ENCODE measurements at places on chromosomes 6 and 20.

DNA sequence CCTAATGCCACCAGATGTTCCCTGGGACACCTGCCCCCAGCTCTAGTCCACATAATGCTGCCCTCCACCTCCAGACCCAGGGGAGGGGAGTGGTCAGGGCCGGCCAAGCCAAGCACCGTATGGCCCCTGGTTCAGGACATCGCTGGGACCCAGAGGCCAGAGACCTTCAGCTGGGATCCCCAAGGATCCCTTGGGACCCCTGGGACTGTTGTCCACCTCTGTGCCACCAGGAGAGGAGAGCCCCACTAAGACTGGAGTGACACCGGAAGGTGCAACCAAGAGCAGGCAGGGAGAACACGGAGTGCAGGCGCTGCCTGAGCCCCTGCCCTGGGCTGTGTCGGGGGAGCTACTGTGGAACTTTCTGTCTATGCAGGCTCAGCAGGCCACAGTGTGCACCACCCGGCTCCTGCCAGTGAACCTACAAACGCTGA is 43.6 kb downstream of the CTCFL start:
- no peak for DNase-seq

GRCh38 chr20:11499101-11499634 is 418.5 kb upstream of the BTBD3 start:
- DNase-seq: no peak

GRCh38 chr6:76861403-76861802 is 601.9 kb downstream of the HTR1B start:
- DNase-seq: no peak

- no peak for DNase-seq
These were observed 32.1 kb downstream of the PREX1 start for GRCh38 chr20:48795732-48796131.

DNA sequence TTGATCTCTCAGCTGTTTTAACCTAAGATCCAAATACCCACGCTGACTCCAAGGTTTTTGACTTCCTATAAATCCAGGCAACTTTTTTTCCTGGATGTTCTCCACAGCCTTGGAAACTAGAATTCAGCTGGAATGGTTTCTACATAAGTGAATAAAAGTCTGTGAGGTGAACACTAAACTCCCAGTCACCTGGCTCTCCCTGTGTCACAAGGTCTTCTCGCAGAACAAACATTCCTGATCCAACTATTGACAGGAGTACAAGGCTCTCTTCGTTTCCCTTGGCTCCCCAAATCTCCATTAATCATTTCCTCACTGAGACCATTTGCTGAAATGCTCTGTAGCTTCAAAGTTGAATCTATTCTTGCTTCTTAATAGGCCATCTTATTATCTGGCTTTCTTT is 265.7 kb downstream of the ADGRG6 start:
- no peak for DNase-seq

DNA sequence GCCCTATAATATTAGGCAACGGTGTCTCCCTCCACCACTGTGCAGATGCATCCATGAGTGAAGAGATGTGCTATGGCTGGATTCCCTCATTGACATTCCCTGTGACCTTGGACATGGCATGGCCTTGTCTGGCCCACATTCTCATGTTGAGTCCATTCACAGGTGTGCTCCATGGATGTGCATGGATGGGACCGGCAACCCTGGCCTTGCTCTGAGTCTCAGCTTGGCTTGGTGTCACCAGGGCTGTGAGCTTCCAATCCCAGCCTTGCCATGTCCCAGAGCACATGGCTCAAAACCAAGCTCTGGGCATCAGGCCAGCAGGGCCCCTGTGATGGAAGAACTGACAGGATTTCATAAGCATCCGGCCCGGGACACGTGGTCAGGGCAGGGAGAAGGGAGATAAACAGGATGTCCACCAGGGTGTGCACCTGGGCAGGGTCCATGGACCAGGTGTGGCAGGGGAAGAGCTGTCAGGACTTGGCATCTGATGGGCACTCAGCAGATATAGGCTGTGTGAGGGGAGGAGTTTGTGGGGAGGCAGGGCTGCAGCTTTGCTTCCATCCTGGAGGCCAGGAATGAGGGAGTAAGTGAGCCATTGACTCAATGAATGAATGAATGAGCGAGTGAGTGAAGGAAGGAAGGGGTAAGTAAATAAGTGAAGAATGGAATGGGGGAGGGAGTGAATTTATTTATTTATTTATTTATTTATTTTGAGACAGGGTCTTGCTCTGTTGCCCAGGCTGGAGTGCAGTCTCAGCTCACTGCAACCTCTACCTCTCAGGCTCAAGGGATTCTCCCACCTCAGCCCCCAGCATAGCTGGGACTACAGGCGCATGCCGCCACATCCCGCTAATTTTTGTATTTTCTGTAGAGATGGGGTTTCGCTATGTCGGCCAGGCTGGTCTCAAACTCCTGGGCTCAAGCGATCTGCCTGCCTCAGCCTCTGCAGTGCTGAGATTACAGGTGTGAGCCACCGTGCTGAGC is 15.7 kb downstream of the NRSN2 start:
- DNase-seq: no peak

GRCh38 chr6:149248693-149249369 is 68.7 kb upstream of the TAB2 start:
- DNase-seq: no peak

- no peak for DNase-seq
These were observed 43.2 kb upstream of the FNDC1 start for GRCh38 chr6:159125951-159126352.

DNA sequence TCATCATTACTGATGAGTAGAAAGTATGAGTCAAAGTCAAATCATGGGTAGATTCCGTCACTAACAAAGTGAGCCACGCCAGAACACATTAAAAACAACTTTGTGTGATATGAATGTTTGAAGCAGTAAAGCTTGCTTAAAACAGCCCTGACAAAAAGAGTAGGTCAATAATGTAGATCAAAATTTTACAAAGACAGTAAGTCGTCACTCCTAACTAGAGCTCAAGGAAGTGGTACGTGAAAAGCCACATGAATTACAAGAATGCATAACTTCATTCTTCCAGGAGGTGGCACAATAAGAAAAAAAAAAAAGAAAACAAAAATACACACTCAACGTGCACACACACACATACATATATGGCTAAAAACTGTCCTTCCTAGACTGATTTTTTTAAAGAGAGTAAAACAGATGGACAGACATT is 69.9 kb downstream of the HACE1 start:
- DNase-seq: no peak

GRCh38 chr6:47852727-47853126 is 70.9 kb downstream of the OPN5 start:
- no peak for DNase-seq

GRCh38 chr6:64477391-64477790 is 841.8 kb downstream of the PHF3 start:
- no peak for DNase-seq

DNA sequence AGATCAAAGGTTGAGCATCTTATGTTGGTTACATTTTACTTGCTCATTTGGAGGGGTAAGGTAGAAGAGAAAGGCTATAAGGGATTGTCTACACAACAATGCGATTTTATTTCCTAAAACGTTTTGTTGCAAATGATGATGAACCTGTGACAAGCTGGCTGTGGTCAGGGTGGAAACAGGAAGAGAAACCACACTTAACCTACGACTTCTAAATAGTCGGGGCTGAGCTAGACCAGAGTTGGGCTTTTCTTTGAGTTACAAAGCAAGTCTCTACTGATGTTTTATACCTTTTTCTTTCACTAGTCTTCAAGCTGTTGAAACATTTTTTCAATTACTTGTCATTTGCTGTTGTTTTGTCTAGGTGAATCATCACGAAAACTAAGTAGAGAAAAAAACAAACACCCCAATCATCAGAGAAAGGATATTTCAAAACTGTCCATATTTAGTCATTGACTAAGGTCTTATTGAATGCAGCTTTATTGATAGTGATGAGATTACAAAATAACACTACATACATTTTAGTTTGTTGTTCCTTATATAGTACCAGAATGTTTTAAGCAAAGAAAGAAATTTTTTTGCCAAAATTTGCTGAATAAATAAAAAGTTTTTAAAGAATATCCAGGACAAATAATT is 18.0 kb downstream of the KLHL31 start:
- no peak for DNase-seq

- DNase-seq: no peak
These were observed 1.3 kb upstream of the SDCBP2 start for GRCh38 chr20:1330075-1330830.

GRCh38 chr6:26270486-26270861 is 94.5 kb upstream of the BTN3A2 start:
- DNase-seq: no peak

GRCh38 chr20:56788041-56788670 is 159.1 kb downstream of the TFAP2C start:
- no peak for DNase-seq

GRCh38 chr6:358847-359246 is 32.7 kb upstream of the IRF4 start:
- DNase-seq: no peak

DNA sequence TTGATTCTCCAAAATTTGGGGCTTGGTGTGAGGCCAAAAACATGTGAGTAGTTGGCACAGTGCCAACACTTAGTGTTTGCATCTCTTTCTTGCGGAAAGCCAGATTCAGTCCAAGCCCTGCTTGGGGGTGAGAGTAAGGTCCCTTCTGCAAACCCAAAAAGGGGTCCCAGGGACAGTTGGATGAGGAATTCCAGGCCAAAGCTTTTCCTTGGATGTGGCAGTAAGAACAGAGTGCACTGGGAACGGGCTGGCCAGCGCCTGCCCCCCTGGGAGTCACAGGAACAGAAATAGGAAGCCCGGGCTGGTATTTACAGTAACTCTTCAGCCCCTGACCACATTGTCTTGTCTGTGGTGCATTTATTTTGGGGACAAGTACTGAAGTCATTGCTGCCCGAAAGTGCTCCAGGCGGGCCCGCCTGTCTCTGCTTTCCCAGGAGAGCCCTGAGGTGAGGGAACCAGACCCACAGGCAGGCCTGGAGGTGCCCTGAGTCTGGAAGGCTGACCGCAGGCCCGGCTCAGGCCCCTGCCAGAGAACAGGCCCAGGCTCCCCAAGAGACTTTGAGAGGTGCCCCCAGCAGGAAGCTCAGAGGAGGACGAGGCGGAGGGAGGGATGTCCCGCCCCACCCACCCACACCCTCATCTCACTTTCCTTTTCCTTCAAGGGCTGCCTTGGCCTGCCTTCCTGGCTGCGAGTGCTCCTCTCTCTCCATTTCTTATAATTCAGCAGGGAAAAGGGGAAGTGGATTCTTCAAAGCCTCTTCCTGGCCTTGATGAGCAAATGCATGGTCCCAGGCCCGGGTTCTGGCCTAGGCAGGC is 218.4 kb downstream of the MAFB start:
- DNase-seq: no peak

GRCh38 chr6:47044397-47044796 is 2.3 kb upstream of the ADGRF1 start:
- DNase-seq: no peak

- no peak for DNase-seq
These were observed 19.5 kb downstream of the STXBP5 start for GRCh38 chr6:147223736-147224135.

- no peak for DNase-seq
These were observed 33.4 kb downstream of the NCOA3 start for GRCh38 chr20:47535088-47535487.

DNA sequence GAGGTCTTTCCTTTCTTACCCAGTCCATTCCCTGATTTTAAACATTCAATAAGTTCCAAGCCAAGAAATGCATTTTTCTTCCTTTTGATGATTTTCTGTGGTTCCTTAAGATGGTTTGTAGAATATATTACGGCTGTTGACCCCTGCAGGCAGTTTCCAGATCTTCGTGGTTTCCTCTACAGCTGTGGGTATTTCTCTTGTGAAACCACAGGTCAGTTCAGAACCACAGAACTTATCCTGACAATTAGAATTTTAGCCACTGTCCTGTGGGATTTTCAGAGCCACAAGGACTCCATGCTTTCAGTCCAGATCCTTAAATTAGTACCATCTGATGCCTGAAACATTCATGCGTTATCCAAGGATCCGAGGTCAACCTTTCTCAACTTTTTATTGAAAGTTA is 29.7 kb upstream of the EXOC2 start:
- DNase-seq: no peak

- no peak for DNase-seq
These were observed 44.8 kb downstream of the TTI1 start for GRCh38 chr20:37988306-37988954.

GRCh38 chr6:44260451-44261297 is 3.3 kb upstream of the SLC35B2 start:
- DNase-seq: no peak

DNA sequence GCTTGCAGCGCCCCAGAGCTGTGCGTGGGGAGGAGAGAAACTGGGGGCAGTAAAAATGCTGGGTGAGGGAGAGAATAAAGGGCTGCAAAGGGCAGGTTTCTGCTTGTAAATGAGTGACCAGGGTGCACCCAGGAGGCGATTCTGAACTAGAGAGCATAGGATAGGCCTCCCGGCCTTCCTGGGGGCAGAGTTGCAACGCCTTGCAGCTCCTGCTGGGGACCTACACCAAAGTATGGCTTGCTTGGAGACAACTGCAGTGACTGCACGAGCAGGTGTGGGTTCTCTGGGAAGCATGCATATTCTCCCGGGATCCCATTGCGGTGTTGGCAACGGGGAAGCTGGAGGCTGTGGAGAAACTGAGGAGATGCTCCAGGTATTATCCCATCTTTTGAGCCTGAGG is 111.6 kb upstream of the SPACA1 start:
- no peak for DNase-seq

DNA sequence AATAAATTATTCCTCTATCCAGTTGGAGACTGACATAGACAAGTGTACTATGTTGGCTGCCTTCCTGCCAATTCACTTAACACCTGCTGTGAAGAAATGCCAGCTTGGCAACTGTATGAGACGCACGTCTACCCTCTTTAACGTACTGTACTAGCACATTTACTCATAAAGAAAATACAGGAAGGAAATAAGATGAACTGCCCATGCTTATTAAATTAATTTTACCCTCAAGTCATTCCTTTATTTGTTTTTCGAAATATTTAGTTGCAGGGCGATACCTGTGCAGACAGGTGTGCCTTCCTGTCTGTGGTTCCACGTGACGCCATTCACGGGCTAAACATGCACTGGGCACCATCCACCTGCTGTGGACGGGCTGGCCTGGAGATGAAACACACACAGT is 52.0 kb downstream of the PSMG4 start:
- no peak for DNase-seq

DNA sequence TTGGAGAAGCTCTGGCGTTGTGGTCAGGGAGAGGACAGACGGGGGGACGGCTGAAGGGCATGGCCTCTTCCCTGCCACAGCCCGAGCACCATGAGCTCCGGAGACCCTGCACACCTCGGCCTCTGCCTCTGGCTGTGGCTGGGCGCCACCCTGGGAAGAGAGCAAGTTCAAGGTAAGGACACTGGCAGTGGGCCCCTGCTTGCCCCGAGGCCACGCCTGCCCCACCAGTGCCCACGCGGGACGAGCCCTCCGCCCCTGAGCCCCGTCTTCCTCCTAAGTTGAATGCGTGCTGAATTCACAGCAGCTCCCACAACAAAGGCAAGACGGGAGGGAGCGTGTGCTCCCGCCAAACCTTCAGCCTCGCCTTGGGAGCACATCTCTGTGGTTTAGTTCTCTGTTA is 2.0 kb downstream of the COL20A1 start:
- DNase-seq: no peak

- DNase-seq: no peak
These were observed 31.8 kb downstream of the MLIP start for GRCh38 chr6:54142889-54143519.

Data from T-helper 22 cell (primary cell).